ENCODE measurements at places on chromosomes 12 and 14. TPM values are rescaled to one million over a fixed set of nuclear protein-coding genes. Genes with fewer than 3 reads are reported as not detected.

- no peaks in the 10 kb centered on the region for H3K27me3 ChIP-seq
- H3K36me3 ChIP-seq = no peaks in the 10 kb centered on the region
- peaks cover 24% of the 10 kb centered on the region for H3K4me1 ChIP-seq
- H3K4me3 ChIP-seq = no peak overlapping the region
Measured at GRCh38 chr12:27616356-27617142, 79.7 kb upstream of the REP15 start.

HOXC6 gene
- 0.40 TPM for total RNA-seq

DNA sequence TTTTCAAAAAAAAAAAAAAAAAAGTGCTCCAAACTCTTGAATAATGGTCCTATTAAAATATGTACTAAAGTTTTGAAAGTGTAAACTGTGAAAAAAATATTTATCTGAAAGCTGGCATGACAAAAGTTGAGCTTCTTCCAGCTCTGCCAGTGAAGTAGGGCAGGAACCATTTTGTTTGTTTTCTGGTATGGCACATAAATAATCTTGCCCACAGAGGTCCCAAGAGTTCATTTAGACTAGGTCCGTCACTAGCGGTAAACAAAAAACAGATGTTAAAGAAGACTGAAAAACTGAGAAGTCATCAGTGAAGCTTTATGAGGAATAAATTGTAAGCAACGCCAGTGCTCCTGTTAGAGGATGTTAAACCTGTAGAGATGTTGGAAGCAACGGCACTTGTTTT is 7.0 kb downstream of the ERP27 start:
- H3K4me1 ChIP-seq = peaks cover 5% of the 10 kb centered on the region
- no peaks in the 10 kb centered on the region for H3K36me3 ChIP-seq
- no peak for DNase-seq
- no peaks in the 10 kb centered on the region for H3K27me3 ChIP-seq
- H3K4me3 ChIP-seq = no peak overlapping the region

GRCh38 chr14:77055306-77055705 is 26.8 kb upstream of the IRF2BPL start:
- H3K27ac ChIP-seq = peak overlapping the region; percentile 21
- H3K36me3 ChIP-seq = no peaks in the 10 kb centered on the region
- no peak for DNase-seq
- H3K4me3 ChIP-seq = no peak overlapping the region
- peaks cover 29% of the 10 kb centered on the region for H3K4me1 ChIP-seq

LRTM2 gene
- total RNA-seq = not detected

DNA sequence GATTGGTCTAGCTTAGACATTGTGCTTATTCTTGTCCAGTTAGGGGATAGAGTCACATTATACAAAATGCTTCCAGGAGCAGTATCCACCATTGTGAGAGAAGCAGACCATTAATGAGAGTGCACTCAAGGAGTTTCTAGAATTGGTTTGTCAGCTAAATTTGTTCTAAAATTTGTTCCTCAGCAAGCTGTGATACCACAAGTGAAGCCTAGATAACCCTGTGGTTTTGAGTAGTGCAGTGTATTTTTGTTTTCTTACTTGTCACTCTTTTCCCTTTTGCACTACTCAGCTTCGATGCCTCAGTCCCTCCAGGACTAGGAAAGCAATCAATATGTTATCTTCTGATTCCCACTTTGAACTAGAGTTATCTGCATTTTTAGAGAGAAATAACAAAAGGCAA is 42.5 kb upstream of the AKAP6 start:
- H3K4me1 ChIP-seq = no peaks in the 10 kb centered on the region
- no peak overlapping the region for H3K4me3 ChIP-seq
- no peak overlapping the region for H3K27ac ChIP-seq
- no peak for DNase-seq

DNA sequence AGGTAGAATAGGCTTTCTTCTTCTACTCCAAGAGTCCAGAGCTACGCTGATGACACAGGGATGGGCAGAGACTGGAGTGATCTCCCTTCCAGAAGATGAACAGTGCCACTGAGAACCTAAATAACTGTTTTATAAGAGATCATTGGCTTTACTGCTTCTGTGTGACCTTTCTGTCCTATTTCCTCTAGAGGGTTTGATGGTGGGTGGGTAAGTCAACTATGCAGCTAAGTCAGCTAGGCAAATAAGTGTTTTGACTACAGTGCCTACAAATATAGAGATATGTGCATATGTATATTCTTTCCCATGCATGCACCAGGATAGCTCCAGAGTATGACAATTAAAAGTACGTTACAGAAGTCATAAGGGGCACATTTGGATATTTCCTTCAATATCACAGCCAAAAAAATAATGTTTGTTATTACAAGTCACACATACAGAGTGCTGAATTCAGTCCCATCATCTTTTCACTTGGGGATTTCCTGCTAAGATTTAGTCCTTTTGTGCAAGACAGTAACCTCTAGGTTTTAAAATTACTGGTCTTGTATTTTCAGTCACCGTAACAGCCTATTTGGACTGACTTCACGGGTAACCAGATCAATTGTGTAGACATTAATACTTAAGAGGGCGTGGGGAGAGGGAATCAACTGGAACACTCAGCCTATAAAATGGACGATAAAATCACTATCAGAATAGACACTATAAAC is 412.6 kb upstream of the SOX5 start:
- H3K27me3 ChIP-seq = no peaks in the 10 kb centered on the region
- H3K4me3 ChIP-seq = no peak overlapping the region
- no peaks in the 10 kb centered on the region for H3K36me3 ChIP-seq
- peaks cover 3% of the 10 kb centered on the region for H3K4me1 ChIP-seq
- H3K27ac ChIP-seq = no peak overlapping the region
- no peak for DNase-seq

DNA sequence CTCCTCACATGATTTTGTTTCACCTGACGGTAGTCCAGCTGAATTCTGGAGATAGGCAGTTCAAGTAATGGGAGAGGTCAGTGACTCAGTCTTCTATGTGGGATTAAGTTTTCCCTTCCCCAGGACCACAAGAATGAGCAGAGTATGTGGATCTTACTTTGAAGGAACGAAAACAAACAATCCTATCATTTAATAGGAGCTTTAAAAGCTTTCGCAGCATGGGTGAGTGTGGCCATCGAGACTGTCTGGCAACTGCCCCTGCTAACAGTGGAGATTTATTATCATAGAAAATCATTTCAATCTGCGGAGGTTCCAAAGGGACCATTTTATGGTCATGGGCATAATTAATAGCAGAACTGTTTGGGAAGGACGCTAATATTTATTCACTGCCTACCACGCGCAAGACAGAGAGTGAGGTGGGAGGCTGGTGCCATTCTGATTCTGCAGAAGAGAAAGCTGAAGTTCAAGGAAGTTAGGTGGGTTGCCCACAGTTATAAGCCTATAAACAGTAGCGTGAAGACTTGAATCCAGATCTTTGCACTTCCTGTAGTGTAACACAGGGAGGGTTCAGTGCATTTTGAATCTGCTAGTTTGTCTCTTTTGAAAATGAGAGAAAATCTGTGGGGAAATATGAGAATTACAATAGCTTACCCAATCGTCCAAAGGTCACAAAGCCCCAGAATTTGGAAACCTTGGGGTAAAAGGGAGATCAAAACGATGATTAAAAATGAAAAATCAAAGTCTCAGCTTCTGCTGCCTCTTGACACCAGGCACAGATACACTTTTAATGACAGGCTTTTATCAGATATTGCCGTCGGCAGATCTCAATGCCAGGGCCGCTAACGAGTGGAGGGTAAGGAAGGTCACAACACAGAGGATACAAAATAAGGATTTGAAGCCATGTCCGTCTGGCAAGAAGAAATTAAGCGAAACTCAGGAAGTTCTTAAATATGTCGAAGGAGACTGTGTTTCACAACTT is 209.6 kb downstream of the CRADD start:
- no peak overlapping the region for H3K4me3 ChIP-seq
- DNase-seq = no peak
- H3K27me3 ChIP-seq = no peaks in the 10 kb centered on the region

DNA sequence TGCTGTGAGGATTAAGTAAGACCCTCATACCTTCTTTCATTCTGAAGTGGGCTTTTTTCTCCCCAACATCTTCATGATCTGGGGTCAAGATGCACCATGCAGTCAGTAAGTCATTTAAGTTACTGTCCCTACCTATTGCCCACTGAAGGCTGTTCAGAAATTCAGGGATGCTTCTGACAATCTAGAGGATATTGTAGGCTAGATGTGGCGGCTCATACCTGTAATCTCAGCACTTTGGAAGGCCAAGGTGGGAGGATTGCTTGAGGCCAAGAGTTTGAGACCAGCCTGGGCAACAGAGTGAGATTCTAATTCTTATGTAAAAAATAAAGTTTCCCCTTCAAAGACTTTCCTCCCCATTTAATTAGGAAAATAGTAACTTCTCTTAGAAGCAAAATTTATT is 28.7 kb downstream of the PHETA1 start:
- no peaks in the 10 kb centered on the region for H3K27me3 ChIP-seq
- DNase-seq = no peak
- H3K36me3 ChIP-seq = no peaks in the 10 kb centered on the region
- no peaks in the 10 kb centered on the region for H3K4me1 ChIP-seq

DNA sequence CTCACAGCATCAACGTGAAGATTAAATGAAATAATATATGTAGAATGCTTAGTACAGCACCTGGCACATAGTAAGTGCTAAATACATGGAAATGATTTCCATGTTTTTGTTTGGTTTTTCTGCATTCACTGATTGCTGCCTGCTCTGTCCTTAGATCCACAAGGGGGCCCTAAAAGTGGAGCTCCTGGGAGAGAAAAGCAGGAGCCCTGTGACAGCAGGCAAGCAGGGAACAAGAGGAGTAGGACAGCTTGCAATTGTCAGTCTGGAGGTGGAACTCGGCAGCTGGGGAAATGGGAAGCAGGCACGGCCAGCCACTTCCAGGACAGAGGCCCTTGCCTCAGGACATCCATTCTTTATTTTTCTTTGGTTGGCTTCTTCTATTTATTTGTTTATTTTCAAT is 292.9 kb downstream of the BMP4 start:
- no peaks in the 10 kb centered on the region for H3K36me3 ChIP-seq
- H3K27ac ChIP-seq = no peak overlapping the region
- no peak overlapping the region for H3K4me3 ChIP-seq
- H3K4me1 ChIP-seq = peaks cover 3% of the 10 kb centered on the region
- DNase-seq = no peak
- H3K27me3 ChIP-seq = no peaks in the 10 kb centered on the region

BHLHE41 gene
- 21.0 TPM for total RNA-seq

DNA sequence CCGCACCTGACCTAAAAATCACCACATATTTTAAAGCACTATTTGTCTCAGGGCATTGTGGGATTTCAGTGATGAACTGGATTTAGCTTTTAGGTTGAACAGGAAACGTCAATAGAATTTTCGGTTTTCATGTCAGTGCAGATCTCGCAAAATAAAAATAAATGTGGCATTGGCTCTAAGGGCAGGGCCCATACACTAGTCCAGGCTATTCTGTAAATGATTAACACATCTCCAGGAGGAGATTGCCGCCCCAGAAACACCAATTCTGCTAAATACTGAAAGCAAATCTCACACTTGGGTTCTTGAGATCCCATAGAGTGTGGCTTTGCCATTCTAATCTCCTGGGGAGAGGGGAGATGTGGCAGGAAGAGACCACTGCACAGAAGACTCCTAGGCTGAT is 1494.0 kb upstream of the TMEM132C start:
- H3K4me1 ChIP-seq = no peaks in the 10 kb centered on the region
- no peaks in the 10 kb centered on the region for H3K36me3 ChIP-seq
- H3K4me3 ChIP-seq = no peak overlapping the region
- no peak overlapping the region for H3K27ac ChIP-seq
- no peaks in the 10 kb centered on the region for H3K27me3 ChIP-seq

KCNJ8 gene
- 13.8 TPM for total RNA-seq

GYS2 gene
- total RNA-seq = 0.55 TPM

- H3K4me1 ChIP-seq = no peaks in the 10 kb centered on the region
- H3K27me3 ChIP-seq = no peaks in the 10 kb centered on the region
- no peaks in the 10 kb centered on the region for H3K36me3 ChIP-seq
- no peak overlapping the region for H3K4me3 ChIP-seq
- H3K27ac ChIP-seq = no peak overlapping the region
Measured at GRCh38 chr14:28896337-28896736, 129.8 kb downstream of the FOXG1 start.

GRCh38 chr14:72743626-72744025 is 150.3 kb downstream of the DPF3 start:
- no peaks in the 10 kb centered on the region for H3K4me1 ChIP-seq
- H3K27ac ChIP-seq = no peak overlapping the region
- no peak overlapping the region for H3K4me3 ChIP-seq

RHOJ gene
- 4.6 TPM for total RNA-seq

DNA sequence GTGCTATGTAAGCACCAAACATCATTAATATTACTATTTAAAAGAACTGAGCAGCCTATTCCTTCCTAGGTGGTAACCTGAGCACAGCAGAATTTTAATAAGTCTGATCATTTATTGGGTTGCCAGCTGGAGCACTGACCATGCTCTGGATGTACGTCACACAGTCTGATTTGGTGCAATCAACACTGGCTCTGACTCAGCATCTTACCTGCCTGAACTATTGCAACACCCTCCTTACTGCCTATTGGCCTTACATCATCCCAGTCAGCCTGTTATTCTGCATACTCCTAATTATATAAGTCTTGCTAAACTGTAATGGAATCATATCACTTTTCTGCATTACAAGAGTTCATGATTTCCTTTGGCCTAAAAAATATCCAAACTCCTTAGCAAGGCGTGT is 149.7 kb downstream of the PTPRO start:
- no peak for DNase-seq
- H3K4me3 ChIP-seq = no peak overlapping the region
- no peak overlapping the region for H3K27ac ChIP-seq
- no peaks in the 10 kb centered on the region for H3K36me3 ChIP-seq
- no peaks in the 10 kb centered on the region for H3K27me3 ChIP-seq
- H3K4me1 ChIP-seq = no peaks in the 10 kb centered on the region

GALNT16 gene
- 2.0 TPM for total RNA-seq

- no peaks in the 10 kb centered on the region for H3K27me3 ChIP-seq
- no peak for DNase-seq
- peaks cover 17% of the 10 kb centered on the region for H3K4me1 ChIP-seq
- H3K4me3 ChIP-seq = no peak overlapping the region
- no peak overlapping the region for H3K27ac ChIP-seq
Measured at GRCh38 chr12:124661341-124661740, 93.9 kb upstream of the NCOR2 start.

DNA sequence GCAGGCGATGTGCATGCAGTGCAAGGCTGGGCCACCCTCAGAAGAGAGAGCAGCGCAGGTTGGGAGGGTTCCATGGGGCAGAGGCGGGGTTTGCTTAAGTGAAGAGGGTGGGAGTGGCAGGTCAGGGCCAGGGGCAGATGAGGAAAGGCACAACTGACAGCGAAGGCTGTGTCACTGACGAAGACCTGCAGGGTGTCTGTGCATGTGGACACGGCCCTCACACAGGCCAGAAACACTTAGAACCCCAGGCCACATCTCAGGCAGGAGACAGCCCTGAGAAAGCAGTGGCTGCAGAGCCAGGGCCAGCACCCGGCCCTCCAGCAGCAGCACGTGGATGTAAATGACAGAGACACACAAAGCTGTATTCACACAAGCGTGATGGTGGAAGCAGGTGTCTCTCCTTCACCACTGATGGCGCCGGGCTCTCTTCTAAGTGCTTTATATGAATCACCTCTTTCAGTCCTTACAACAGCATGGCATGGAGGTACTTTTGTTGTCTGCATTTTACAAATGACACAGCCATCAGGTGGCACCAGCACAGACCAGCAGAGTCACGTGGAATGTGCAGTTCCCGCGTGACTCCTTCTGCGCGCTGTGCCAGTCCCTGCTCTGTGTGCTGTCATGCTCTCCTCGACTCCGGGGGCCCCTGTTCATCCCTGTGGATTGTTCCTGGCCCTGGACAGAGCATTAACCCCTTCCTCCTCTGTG is 54.6 kb downstream of the TSPAN11 start:
- no peak overlapping the region for H3K27ac ChIP-seq
- DNase-seq = no peak
- H3K27me3 ChIP-seq = no peaks in the 10 kb centered on the region
- no peaks in the 10 kb centered on the region for H3K4me1 ChIP-seq
